AG08396 (cell line): ENCODE measurements at places on chromosomes 13 and 19.

- DNase-seq = no peak
Observed at GRCh38 chr13:22055259-22055658, 384.4 kb downstream of the FGF9 start.

- no peak for DNase-seq
Observed at GRCh38 chr19:33568706-33569105, 47.1 kb upstream of the PEPD start.

- DNase-seq = no peak
Observed at GRCh38 chr13:30735872-30736175, 481 bp downstream of the ALOX5AP start.

GRCh38 chr19:34236035-34236987, 18.0 kb upstream of the GARRE1 start:
- peak; percentile 59 for DNase-seq

DNA sequence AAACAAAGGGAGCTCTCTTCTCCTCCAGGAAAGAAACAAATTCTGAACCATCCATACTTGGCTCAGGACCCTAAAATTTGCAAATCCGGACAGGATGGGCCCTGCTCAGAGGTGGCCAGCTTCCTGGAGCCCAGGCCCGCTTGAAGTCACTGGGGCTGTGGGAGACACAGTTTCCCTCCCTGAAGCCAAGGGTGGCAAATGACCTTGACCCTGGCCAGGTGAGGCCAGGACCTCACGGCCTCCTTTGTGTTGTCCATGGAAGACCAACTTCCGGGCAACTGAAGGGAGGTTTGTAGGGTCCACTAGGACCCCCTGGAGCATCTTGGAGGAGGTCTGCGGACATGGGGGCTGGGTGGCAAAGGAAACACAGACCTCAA, 5.5 kb downstream of the NANOS3 start:
- no peak for DNase-seq

GRCh38 chr19:42154471-42155323, 22.5 kb upstream of the POU2F2 start:
- DNase-seq = no peak

DNA sequence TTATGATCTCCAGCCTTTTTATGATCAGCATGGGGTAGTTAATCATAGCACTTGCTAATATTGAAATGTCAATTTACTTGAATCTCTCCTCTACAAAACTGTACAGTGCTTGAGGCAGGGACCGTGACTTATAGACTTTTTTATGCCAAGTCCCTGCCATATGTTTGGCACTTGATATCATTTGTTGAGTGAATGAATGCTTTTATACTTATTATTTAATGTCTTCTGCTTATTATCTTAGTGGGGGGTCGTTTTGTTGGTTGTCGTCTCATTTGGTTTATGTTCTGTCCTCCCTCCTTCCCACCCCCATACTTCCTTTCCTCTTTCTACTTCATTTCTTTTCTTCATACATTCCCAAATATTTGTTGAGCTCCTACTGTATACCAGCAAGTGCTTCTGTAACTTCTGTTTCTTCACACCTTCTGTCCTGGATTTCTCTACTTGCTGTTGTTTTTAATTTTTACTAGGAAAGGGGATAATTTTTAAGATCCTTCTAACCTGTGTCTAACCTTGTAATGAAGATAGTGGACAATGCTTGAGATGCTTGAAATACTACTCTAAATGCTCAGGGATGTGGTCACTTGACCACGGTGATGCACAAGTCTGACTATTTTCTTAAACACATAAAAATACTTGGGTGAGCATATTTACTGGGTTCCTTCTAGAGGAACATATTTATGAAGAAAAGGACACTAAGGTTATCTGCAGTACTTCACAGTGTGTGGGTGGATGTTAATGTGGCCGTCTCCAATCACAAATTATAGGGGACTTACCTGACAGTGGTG, 223.8 kb downstream of the TDRD3 start:
- DNase-seq = no peak

GRCh38 chr13:36666477-36667229, 7.2 kb upstream of the SERTM1 start:
- no peak for DNase-seq

DNA sequence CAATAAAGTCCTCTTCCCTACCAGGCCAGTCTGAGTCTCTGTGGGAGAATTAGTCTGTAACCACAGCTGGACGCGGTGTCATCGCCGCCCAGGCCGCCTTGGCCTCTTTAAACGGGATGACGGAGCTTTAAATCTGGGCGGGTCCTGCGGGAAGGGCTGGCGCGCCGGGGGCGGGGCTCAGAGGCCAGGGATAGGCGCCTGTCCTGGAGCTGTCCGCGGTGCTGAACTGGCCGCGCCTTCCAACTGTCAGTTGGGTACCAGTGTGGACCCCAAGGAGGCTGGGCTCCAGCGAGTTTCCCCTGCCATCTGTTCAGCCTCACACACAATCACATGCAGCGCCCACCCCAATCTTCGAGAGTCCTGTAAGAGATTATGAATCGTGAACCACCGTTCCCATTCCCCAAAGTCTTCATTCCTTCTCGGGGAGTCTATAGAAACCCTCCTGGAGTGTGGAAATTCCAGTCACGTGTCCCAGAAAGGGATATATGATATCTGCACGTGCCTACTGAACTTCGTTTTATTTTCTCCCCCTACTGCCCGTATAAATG, 11.5 kb downstream of the APLP1 start:
- DNase-seq = peak; percentile 95

DNA sequence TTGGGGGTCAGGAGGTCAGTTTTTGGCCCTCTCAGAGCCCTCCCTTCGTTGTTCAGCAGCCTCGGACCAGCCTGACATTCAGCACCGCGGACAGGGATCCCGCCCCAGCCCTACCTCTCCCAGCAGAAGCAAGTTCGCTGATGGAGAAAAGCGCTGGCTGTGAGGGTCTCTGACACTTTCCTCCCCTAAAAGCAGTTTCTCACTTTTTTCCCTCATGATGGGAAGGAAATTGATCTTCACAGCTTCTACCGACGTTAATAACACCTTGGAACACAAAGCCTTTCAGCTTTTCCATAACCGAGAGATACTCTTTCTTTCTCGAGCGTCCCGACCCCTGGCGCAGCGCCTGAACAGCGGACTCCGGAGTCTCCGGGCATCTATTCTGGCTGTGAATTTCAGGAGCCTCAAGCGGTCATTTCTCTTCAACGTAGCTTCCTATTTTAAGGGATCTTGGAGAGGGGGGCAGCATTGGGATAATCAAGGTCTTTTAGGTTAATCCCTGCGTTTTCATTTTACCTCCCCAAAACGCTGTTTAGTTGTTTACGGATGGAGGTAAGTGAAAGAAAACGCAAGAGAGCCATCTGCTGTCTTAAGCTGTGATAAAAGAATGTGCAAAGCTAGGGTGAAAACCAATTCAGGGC, 467.2 kb downstream of the ITGBL1 start:
- DNase-seq = peak; percentile 29

- DNase-seq = no peak
Observed at GRCh38 chr13:43335764-43336163, 312.4 kb downstream of the DNAJC15 start.

GRCh38 chr19:55251341-55252081, 7.3 kb downstream of the PPP6R1 start:
- no peak for DNase-seq

- no peak for DNase-seq
Observed at GRCh38 chr13:79287939-79288795, 117.9 kb downstream of the RBM26 start.

DNA sequence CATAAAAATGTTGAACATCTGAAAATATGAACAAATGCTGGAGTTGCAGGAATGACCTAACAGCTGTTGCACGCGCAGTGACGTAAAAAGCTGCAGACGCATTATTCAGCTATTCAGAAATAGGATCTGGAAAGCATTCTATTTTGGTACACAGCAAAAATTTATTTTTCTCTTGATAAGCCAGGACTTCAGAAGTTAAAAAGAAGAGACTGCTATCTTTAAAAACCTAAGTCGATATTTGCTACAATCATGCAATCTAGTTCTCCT, 36.9 kb upstream of the STARD13 start:
- DNase-seq = peak; percentile 28

DNA sequence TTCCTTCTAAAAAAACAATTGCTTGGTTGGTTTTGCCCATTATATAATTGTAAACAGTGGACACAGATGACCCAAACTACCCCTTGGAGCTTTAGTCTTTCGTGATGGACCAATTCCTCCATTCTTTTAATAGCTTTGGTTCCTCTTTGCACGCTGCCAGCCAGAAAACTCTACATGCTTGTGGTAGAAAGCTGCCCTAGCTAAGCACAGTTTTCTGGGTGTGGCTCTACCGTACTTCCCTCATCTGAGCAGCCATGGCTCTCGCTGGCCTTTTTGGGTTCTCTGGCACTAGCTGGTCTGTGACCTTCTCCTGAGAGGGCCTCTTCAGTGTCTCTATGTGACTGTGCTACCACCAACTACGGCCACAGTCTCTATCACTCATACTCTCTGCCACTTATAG, 29.9 kb upstream of the CEBPA start:
- no peak for DNase-seq

DNA sequence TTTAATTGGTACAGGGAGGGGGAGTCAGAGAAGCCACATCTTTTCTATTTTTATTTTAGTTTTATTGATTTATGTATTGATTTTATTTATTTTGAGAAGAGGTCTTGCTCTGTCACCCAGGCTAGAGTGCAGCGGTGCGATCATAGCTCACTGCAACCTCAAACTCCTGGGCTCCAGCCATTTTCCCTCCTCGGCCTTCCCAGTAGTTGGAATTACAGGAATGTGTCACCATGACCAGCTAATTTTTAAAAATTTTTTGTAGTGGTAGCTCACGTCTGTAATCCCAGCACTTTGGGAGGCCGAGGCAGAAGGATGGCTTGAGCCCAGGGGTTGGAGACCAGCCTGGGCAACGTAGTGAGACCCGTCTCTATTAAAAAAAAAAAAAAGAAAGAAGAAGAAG, 4.1 kb downstream of the IL27RA start:
- DNase-seq = no peak

GRCh38 chr13:34003656-34004055, 185.7 kb downstream of the RFC3 start:
- DNase-seq = no peak

DNA sequence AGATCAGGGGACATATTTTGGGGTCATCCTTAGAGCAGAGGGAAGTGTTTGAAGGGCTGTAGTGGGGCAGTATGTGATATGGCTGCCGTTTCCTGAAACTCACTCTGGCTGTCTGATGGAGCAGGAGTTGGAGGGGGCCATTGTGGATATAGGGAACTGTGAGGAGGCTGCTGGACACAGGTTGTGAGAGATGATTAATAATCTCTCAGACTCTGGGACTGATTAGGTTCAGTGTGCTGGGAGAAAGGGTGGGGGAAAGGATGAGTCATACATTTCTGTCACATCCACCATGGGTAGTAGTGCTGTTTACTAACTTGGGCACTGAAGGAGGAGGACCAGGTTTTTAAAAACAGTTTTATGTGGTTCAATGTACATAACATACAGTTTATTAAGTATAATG, 4.8 kb downstream of the B3GLCT start:
- peak; percentile 64 for DNase-seq

DNA sequence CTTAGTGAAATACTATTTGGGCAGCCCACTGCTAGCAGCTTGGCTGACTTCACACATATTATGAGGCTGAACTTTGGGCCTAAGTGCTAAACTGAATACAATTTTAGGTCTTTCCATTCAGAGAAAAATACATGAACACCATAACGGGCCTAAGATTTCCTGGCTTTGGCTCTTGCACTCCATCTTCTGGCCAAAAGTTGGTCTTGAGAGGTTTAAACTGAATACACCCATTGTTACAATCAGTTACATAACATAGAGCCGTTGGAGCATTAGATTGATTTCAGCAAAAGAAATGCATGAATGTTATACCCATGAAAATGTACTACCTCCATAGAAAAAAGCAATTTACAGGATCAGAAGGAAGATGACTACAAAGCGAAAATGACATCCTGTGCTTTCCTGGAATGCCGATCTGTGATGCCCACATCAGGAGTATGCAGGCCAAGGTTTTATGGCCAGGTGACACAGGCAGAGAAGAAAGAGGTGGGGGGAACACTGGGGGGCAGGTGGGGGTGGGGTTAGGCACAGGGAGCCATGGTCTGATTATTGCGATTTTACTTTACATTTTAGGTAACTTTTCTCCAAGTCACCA, 11.1 kb upstream of the SHISA2 start:
- DNase-seq = peak; percentile 31

- no peak for DNase-seq
Observed at GRCh38 chr13:79398127-79398526, 7.9 kb downstream of the RBM26 start.

DNA sequence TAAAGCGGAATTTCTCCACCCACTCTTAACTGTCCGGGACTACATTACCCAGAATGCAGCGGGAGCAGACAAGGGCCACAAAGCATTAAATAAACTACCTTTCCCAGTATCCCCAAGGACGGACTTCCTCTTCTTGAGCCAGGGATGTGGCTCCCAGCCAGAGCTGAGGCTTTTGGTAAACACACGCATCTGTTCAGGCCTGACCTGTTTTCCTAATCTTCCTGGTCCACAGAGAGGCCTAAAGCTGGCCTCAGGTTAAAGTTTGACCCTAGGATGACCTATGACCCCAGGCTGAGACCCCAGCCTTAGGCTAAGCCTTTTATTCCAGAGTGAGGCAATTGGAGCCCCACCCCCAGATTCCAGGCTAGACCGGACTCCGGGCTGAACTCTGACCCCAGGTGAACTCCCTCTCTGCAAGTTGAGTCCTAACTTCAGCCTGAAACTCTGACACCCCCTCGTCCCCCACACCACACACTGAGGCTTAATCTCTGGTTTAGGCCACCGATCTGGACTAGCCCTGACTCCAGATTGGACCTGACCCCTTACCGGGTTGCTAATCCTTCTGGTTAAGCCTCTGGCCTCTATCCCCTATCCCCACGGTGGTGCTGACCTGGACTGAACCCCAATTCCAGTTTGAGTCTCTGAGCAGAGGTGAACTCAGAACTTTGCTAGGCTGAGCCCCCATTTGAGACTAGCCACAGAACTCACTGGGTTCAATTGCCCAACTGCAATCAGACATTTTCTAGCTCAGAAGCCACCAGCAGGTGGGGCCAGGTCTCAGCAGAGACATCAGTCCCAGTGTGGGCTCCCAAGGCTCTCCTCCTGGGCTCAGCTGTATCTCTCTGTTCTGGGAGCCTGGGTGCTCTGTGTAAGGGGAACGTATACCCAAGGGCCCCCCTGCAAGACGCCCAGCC, 750 bp upstream of the GPR108 start:
- DNase-seq = peak; percentile 74

DNA sequence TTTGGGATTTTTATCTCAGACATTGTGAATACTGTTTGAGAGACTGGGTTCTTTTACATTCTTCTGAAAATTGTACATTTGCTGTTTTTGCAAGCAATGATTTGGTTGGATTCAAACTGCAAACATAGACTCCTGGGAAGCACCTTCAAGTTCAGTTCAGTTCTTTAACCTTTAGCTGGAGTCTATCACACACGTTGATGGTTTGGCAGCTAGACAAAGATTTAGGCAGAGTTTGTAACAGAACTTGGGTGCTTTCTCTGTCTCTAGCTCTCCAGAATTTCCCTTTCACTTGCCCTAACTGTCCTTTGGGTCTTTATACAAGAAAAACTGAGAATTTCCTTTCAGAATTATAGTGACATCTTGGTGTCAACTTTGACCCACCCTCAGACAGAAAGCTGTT, 556.6 kb downstream of the DIAPH3 start:
- DNase-seq = no peak

DNA sequence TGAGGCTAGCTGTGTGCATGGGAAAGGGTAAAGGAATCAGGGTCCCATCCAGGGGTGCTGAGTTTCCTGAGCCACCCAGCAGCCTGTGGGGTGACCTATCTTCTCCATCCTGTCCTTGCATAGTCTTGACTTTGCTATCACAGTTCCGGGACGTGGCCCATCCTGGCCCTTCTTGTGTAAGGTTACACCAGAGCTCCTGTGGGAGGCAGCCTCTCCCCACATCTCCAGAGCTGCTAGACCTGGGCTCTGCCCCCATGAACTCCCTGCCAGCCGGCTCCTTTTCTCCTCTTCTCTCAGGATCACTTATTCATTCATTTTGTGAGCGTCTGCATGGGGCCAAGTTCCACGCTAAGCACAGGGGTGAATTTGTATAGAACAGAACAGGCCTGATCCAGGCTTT, 238.9 kb downstream of the TSHZ3 start:
- peak; percentile 65 for DNase-seq
